ENCODE measurements at places on chromosomes 6 and 20.
A peak's percentile ranks its signal among the peaks of the same experiment; 100 is the strongest.

GRCh38 chr6:31158863-31159855, 770 bp downstream of the TCF19 start:
- DNase-seq: no peak

DNA sequence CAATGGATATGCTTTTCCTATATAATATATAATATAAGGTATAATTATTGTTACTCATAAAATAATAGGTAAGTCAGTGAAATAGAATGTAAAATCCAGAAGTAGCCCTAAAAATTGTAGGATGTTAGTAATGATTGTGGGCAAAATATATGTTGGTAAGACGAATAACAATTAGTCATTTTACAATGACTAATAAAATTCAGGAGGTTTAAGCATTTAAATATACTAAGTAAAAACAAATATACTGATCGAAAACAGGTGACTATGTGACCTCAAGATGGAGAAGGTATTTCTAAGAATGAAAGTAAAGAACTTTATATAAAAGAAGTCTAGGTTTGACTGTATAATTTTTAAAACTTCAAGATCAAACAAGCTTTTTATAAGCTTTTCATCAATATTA, 28.9 kb downstream of the FUCA2 start:
- DNase-seq: no peak

- no peak for DNase-seq
Observed at GRCh38 chr6:5315881-5316280, 54.6 kb downstream of the FARS2 start.

DNA sequence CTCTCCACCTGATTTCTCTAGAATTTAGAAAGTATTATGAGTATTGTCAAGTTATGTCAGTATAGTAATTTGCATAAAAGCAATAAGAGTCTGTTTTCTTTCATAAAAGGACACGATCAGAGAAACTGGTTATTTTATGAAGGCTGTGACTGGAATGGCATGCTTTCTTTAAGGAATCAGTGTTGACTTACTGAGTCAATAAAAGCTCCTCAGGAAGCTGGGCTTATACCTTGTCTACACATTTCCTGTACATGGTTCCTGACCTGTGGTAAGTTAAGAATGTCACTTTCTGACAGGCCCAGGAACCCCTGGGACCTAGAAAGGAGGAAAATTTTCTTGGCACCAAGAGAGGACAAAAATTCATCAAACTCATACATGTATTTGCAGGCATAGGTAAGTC, 1224.0 kb upstream of the ADGRB3 start:
- DNase-seq: no peak

DNA sequence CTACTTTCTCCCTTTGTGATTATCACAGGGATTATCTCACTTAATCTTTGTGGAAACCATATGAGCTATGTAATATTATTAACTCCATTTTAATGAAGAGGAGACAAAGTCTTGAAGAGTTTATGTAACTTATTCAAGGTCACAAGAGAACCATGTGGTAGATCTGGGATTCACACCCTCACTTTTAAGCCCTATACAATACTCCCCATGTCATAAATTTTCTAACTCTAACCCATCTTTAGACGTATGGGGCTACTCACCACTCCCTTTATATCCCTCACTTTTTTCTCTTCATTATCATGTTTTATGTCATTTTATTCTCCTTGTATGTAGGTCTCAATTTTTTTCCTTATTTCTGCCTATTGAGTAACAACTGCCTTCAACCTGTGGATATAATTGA, 126.4 kb upstream of the AHI1 start:
- DNase-seq: no peak

DNA sequence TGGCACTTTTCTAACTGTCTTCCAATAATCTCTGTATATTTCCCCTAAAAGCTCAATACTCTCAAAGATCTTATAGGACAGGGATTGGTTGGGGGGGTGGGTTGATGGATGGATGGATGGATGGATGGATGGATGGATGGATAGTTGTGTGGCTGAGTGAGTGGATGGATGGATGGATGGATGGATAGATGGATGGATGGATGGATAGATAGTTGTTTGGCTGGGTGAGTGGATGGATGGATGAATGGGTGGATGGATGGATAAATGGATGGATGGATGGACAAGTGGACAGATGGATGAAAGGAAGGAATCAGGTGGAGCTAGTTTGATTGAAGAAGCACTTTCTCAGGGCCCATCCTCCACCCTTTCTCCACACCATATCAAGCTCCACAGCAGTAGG, 388.8 kb downstream of the CDC5L start:
- DNase-seq: no peak

GRCh38 chr6:32113386-32114352, 4.5 kb upstream of the TNXB start:
- DNase-seq: no peak

DNA sequence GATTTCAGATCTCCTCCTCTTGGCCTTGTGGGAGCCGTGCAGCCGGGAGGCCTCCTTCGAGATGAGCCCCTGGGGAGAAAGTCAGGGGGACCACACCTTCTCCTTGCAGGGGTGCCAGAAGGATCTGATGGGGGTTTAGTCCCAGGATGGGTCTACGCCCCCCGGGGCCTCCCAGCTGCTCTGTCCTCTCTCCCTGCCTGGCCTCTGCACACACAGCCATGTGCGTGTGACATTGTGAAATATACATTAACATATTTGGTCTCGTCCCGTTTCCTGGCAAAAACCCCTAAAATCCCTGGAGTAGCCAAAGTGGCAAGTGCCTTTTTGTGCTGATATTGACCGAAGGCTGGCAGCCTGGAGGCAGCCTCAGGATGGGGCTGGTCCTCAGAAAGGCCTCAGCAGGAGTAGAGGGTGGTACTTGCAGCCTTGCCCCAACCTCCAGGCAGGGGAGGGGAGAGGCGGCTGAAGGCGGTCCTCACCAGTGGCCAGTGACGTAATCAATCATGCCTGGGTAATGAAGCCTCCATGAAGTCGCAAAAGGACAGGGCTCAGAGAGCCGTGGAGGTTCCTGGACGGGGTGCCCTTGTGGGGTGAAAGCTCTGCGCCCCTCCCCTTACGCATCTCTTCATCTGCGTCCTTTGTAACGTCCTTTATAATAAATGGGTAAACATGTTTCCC, 5.1 kb upstream of the HELZ2 start:
- DNase-seq: no peak

DNA sequence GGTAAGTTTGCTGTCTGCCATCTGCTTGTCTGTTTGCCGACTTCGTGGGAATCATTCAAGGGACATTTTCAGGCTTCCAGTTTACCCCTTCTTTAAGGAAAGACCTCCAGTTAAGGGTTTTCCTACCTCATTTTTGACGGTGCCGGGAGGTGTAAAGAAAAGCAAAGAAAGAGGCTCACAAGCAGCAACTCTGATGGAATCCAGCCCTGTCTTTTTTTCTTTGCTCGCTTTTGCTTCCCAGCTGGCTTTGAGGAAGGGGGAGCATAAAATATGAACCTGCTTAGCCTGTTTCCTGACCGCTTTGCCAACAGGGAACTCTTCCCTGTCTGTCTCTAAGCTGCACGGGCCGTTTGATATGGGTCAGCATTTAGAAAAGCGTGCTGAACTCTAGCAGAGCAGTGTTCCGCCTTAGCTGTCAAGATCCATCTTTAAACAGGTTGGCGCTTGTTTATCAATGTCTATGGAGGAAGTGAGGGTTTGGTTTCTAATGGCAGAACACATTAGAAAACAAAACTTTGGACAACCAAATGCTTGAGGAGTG, 13.8 kb downstream of the SYTL3 start:
- no peak for DNase-seq

- no peak for DNase-seq
Observed at GRCh38 chr6:139903411-139904157, 529.1 kb upstream of the CITED2 start.

- no peak for DNase-seq
Observed at GRCh38 chr6:157724138-157724820, 98.8 kb upstream of the SNX9 start.

DNA sequence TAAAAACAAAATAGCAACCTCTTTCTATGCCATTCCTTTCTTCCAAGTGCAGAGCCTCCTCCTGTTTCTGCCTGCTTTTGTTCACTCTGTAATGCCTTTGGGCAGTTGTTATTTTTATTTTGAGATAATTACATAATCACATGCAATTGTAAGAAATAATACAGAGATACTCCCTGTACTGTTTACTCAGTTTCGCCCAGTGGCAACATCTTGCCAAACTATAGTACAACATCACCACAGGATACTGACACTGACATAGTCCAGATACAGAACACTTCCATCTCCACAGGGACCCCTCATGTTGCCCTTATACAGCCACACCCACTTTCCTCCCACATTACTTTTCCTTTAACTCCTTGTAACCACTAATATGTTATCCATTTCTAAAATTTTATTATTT, 59.7 kb downstream of the BANF2 start:
- no peak for DNase-seq

- no peak for DNase-seq
Observed at GRCh38 chr6:168338777-168339176, 19.2 kb upstream of the DACT2 start.

GRCh38 chr6:80214436-80215022, 108.1 kb downstream of the BCKDHB start:
- no peak for DNase-seq

- DNase-seq: no peak
Observed at GRCh38 chr6:43383021-43383667, 13.7 kb upstream of the ZNF318 start.

GRCh38 chr6:142235791-142236190, 66.0 kb upstream of the ADGRG6 start:
- DNase-seq: no peak

DNA sequence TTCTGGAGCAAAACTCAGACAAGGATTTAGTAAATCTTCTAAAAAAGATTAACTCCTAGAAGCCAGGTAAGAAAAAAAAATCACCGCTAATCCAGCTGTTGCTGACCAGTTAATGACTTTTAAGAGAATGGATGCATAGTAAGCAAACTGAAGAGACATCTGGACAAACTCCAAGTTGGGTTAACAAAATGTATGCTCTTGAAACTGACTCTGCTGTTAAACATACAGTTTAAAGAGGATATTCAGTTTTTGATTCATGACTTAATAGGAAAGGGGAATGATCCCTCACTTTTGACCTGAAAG, 70.4 kb downstream of the PLAGL1 start:
- DNase-seq: no peak

- no peak for DNase-seq
Observed at GRCh38 chr6:93416571-93417420, 2.6 kb downstream of the EPHA7 start.

GRCh38 chr6:131163886-131164285, 28.6 kb downstream of the AKAP7 start:
- DNase-seq: no peak

GRCh38 chr6:167571550-167571949, 246.7 kb downstream of the TTLL2 start:
- DNase-seq: no peak

GRCh38 chr6:35080821-35081425, 60.2 kb downstream of the TCP11 start:
- peak; percentile 74 for DNase-seq

- DNase-seq: no peak
Observed at GRCh38 chr6:27312950-27313271, 838 bp upstream of the POM121L2 start.

- DNase-seq: no peak
Observed at GRCh38 chr6:50853939-50854338, 35.3 kb downstream of the TFAP2B start.

DNA sequence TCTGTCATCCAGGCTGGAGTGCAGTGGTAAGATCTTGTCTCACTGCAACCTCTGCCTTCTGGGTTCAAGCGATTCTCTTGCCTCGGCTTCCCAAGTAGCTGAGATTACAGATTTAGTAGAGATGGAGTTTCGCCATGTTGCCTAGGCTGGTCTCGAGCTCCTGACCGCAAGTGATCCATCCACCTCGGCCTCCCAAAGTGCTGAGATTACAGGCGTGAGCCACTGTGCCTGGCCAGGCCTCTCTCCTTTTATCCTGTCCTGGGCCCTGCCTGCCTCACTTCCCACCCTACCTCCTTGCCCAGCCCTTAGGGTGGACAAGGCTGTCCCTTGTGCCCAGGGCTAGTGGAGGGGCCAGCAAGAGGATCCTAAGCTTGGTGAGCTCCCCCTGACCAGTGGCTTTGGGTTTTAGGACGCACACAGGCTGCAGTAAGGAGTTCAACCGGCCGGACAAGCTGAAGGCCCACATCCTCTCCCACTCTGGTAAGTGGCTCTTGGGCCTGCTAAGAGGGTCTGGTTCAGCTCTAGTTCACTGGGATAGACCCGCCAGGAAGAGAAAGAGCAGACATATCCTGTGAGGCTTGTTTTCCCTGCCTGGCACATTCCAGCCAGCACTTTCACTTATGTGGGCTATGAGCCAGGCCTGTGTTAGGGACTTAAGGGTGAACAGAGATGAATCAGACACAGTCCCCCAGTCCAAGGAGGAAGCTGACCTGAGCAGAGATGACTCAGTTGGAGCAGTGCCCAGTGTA, 21.9 kb upstream of the CHMP4B start:
- peak; percentile 97 for DNase-seq

- no peak for DNase-seq
Observed at GRCh38 chr20:64037498-64038213, 1.7 kb downstream of the C20orf204 start.

DNA sequence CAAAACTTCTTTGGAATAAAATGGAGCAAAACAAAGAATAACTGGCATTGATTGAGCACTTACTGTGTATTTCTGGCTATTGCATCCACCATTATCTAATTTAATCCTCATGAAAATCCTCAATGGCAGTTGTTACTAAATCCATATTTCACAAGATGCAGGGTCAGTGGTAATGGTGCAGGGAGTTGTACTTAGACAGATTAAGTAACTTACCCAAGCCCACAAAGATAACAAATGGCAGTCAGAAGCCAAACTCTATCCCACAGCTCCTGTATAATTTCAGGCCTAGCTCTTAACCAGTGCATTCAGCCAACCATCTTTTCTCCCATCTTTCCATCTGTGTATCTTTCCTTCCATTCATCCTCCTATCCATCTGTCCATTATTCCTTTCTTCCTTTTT, 29.3 kb upstream of the SSTR4 start:
- DNase-seq: no peak

DNA sequence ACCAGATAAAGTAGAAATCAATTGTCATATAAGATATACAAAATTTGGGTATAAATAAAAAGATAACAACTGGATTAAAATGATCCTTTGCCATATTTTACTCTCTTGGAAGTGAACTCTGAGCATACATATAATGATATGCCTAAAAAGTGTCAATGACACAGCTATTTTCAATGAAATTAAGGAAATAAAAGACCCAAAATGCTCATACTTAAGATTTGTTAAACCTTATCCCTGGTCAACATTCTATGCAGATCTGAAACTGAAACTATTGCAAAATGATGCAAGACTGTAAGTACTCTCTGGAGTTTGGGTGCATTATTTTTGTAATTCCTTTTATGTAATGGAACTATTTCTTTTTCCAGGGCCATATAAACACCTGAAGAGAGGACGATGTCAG, 119.0 kb upstream of the SGK1 start:
- no peak for DNase-seq

GRCh38 chr6:10995114-10995707, 48.9 kb downstream of the ELOVL2 start:
- DNase-seq: no peak

- no peak for DNase-seq
Observed at GRCh38 chr6:155325700-155326516, 11.6 kb upstream of the TFB1M start.

GRCh38 chr6:169452117-169452868, 198.6 kb upstream of the THBS2 start:
- no peak for DNase-seq

- DNase-seq: no peak
Observed at GRCh38 chr6:161829291-161829729, 555.4 kb upstream of the AGPAT4 start.

GRCh38 chr6:96391776-96392360, 129.7 kb upstream of the UFL1 start:
- no peak for DNase-seq
